ENCODE measurements at places on chromosomes 2 and 18. TPM values are rescaled to one million over a fixed set of nuclear protein-coding genes. Genes with fewer than 3 reads are reported as not detected.

DNA sequence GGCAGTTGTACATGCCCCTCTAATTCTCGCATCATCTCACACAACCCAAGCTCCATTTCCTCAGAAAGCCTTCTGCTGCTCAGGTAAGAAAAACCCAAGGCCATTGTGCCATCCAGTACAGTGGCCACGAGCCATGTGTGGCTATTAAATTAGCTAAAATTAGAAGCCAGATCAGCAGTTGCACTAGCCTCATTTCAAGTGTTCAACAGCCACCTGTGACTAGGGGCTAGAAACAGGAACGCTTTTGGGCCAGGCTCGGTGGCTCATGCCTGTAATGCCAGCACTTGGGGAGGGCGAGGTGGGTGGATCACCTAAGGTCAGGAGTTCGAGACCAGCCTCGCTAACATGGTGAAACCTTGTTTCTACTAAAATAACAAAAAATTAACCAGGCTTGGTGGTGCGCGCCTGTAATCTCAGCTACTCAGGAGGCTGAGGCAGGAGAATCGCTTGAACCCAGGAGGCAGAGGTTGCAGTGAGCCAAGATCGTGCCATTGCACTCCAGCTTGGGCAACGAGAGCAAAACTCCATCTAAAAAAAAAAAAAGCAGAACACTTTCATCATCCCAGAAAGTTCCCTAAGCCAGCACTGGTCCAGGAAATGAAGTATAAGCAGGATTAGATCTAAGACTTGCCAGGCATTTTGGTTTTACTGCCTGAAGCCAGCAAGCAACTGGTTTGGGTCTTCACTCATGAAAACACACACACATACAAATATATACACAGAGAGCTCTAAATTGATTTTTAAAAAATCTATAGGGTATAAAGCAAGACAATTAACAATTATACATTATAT, 35.7 kb downstream of the ATP8B1 start:
- no peak for DNase-seq

The GAREM1 gene
- polyA plus RNA-seq, result 34.2 TPM

The ZNF396 gene
- 7.2 TPM for polyA plus RNA-seq

DNA sequence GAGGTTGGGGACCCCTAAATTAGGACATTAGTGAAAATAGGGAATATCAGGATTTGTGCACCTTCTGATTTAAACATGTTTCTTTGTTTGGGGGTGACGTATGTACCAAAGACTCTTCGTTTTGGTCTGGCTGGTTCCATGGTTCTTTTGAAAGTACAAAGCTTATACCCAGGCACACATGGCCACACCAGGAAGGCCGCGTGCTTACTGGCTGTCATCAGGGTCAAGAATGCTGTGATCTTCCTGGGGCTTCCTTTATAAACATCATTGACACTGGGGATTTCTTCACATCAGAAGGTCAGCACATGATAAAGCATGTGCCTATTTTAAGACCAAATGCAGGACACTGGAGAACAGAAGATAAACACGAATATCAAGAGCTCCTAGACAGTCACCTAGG, 230.6 kb upstream of the ID2 start:
- DNase-seq, result no peak

The LOXHD1 gene
- polyA plus RNA-seq, result 0.83 TPM

DNA sequence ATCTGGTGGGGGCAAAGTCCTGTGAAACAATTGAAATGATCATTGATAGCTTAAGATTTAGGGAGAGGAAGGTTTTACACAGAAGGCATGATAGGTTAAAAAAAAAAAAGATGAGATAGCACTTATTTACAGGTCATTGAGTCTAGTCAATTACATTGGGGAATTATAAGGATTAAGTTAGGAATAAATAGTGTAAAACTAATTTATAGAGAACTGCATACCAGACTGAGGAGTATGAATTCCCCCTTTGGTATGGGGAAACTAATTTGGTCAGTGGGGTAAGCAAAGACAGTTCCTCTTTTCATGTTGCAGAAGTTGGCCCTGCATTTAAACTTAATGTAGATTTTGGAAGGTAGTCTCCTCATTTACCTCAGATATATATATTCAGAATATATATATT, 10.8 kb downstream of the GLS start:
- DNase-seq, result no peak

GRCh38 chr2:208147759-208148158, 1.8 kb upstream of the CRYGB start:
- DNase-seq, result no peak

DNA sequence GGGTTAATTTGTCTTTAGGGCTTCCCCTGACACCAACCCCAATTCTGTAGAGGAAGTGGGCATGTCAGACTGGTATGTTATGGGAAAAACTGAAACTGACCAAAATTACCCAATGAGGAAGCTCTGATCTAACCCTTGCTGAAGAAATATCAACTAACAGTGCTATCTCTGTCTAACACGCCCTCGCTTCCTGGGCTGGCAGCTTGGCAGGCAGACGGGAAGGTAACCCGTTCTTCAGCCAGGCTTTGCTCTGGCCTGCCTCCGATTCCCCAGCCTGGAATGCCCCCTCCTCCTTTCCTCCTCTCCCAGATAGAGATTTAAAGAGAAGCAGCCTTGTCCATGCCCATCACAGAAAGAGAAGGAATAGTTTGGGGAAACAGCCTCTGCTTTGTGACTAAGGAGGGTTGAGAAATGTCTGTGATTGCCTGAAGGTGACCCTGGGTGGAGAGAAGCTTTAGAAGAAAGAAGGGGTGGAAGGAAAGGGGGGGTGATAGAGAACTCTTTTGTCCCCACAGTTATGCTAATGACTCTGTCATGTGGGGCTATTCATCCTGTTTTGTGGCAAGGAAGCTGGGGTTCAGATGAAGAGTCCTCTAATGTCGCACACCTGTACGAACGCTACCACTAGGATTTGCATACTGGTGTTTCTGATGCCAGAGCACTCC, 15.4 kb downstream of the HK2 start:
- DNase-seq, result no peak
